Aorta (tissue), 5 donors: ENCODE measurements at places on chromosomes 4 and X.

GRCh38 chr4:90769251-90769650 is 642.1 kb downstream of the CCSER1 start:
- no peak for DNase-seq

- no peak for DNase-seq
Observed at GRCh38 chr4:141177171-141177570, 43.5 kb upstream of the ZNF330 start.

GRCh38 chr4:11701966-11702725 is 273.5 kb upstream of the HS3ST1 start:
- DNase-seq, result no peak

DNA sequence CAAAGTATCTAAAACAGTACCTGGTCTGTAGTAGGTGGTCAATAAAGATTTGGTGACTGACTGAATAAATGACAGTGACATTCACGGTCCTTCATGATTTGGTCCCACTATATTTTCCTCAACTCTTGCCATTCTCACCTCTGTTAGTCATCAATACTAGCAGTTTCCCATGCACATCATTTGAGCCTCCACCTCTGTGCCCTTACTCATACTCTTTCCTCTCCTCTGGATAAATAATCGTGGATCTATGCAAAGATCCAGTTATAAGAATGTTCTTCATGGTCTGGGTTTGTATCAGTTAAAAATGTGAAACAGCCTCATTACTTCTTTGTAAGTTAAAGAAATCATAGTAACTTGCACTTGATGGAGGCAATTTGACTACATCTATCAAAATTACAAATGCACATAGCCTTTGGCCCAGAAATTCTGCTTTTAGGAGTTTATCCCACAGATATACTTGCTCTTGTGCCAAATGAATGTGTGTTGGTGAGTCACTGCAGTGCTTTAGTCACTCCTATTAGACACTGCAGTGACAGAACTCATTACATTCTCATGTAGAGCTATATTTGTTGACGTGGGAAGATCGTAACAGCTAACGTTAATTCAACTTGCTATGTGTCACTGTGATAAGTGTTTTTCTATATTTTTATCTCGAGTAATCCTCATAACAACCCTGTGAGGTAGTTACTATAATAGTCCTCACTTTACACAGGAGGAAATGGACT is 121.9 kb upstream of the SMIM10 start:
- no peak for DNase-seq

DNA sequence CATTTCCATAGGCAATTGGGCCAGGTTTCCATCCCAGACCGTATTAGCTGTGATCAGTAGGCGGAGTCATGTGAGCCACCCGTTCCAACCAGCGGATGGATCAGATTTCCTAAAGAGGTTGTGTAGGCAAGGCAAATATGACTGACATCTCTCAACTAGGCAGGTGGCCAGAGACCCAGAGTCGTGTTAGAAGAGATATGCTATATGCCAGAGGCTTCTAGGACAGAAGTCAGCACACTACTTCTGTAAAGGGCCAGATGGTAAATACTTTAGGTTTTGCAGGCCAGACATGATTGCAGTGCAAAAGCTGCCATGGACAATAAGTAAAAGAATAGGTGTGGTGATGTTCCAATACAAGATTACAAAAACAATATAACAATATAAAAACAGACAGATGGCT is 788.4 kb downstream of the RPA4 start:
- no peak for DNase-seq

DNA sequence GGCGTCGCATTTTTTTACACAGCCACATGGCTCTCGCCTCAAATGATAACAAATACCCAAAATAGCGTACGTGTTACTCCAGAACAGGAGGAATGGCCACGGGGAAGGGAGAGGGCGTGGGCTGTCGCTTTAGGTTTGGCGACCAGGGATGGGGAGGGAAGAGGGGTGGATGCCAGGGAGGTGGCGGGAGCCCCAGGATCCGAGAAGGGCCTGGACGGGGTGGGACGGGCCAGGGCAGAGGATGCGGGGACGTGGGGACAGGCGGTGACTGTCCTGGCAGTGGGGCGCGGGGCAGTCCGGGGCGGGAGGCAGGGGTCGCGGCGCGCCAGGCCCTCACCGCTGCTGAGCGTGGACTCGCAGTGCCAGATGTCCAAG is 631 bp downstream of the TMEM47 start:
- DNase-seq, result peak; percentile 75

- DNase-seq, result no peak
Observed at GRCh38 chr4:182023469-182023868, 219.7 kb upstream of the TENM3 start.

- no peak for DNase-seq
Observed at GRCh38 chr4:185011408-185011807, 6.9 kb upstream of the HELT start.

DNA sequence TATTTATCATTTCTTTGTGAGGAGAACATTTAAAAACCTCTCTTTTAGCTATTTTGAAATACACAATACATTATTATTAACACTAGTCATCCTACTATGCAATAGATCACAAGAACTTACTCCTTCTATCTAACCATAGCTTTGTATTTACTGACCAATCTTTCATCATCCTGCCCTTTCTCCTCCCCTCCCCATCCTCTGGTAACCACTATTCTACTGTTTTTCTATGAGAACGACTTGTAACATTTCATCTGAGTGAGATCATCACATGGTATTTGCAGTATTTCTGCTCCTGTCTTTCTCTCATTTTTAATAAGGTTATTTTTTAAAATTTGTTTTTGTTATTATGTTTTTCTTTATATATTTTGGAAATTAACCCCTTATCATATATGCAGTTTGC is 331.8 kb downstream of the TEX13C start:
- no peak for DNase-seq
